GM03348 (cell line): ENCODE measurements at places on chromosomes 7 and 10.

DNA sequence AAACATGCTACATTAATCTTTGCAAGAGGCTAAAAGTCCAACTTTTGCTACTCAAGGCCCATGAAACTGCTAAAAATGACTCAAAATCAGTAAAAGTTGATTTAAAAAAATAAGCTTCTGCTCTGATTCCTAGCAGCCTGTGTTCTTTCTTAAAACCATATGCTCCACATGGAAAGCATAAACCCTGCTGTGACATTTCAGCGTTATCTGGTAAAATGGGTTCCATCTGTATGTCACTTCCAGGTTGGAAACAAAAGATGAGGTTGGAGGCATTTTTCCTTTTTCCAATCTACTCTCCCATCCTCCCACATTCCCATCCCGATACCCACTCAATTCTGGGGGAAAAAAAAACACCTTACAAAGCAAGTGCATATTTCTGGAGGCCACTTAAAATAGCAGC, 439.5 kb downstream of the NEBL start:
- DNase-seq: no peak

DNA sequence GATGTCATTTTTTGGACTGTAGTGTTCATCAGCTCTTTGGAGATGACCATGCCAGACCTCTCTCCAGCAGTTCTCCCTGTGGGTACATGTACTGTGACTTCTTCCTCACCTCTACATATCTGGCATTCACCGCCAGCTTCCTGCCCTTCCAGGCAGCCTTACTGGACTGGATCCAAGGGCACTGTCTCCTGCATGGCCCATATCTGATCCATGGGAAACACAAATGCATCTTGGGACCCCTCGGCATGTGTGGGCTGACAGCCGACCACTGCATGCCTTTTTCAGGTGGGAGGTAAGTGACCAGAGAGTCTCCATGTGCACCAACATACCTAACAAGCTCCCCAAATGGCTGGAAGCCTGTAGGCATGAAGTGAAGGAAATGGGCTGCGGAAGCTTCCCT, 3.9 kb upstream of the BLVRA start:
- DNase-seq: no peak

DNA sequence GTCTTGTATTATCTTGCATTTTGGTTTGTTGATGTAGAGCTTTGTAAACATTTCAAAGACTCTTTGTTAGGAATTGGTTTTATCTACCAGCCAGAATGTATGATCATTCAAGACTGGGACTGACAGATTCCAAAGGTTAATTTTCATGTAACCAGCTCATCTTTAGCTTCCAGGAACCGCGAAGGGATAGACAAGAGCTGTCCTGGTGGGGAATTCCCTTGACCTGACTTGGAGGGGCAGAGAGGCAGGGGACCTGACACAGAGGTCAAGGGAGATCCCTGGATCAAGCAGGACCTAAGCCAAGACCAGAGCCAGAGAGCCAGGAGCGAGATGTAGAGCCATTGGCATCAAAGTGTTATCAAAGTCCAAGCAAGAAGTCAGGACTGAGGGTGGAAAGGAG, 6.6 kb upstream of the LOXL4 start:
- DNase-seq: no peak

DNA sequence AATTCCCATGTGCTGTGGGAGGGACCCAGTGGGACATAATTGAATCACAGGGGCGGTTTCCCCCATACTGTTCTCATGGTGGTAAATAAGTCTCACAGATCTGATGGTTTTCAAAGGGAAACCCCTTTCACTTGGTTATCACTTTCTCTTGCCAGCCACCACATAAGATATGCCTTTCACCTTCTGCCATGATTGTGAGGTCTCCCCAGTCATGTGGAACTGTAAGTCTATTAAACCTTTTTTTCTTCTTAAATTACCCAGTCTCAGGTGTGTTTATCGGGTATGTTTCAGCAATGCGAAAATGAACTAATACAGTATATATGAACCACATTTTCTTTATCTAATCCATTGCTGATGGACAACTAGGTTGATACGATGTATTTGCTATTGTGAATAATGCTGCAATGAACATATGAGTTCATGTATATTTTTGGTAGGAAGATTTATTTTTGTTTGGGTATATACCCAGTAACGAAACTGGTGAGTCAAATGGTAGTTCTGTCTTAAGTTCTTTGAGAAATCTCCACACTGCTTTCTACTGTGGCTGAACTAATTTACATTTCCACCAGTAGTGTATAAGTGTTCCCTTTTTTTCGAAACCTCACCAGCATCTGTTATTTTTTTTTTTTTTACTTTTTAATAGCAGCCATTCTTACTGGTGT, 70.0 kb upstream of the HGF start:
- no peak for DNase-seq

- peak; percentile 89 for DNase-seq
Observed at GRCh38 chr10:62048919-62049623, 147.6 kb downstream of the ARID5B start.

DNA sequence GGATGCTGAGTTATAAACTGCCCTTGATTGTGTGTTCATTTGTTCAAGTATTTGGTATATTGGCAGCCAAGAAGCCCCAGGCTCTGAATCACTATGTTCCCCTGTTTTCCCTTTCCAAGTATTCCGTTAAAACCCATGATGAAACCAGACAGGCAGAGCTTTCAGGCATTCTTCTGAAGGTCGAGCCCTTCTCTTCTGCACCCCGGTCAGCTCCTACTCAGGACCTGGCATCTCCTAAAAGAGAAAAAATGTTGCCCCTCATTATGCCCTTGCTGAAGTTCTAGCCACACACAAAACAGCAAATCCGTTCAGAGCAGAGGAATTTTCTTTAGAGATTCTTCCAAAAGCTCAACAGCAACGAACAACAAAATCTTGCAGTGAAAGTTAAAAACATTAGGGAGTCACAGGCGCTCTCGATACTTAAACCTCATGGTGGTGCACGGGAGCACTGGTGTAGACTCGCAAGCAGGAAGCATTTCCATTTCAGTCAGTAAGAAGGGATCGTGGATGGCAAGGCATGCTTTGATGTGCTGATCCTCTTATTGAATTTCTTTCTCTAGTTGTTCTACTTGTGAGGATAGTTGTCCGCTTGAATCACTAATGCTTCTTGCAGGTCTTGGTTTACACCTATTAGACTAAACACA, 264.9 kb downstream of the SKIDA1 start:
- peak; percentile 41 for DNase-seq

- DNase-seq: no peak
Observed at GRCh38 chr7:106012935-106013439, 49.9 kb downstream of the CDHR3 start.

- DNase-seq: no peak
Observed at GRCh38 chr10:121007264-121007663, 156.1 kb downstream of the WDR11 start.

GRCh38 chr10:30727524-30727923, 98.0 kb upstream of the LYZL2 start:
- no peak for DNase-seq

GRCh38 chr10:119246862-119247549, 39.6 kb downstream of the GRK5 start:
- peak; percentile 81 for DNase-seq
